Kidney glomerular epithelial cell (primary cell): ENCODE measurements at places on chromosomes 4 and X.

GRCh38 chr4:163072222-163072621, 94.5 kb downstream of the NAF1 start:
- DNase-seq: no peak

- DNase-seq: no peak
Measured at GRCh38 chr4:185734214-185734613, 77.8 kb downstream of the SORBS2 start.

GRCh38 chrX:15345976-15346375, 10.7 kb upstream of the PIGA start:
- DNase-seq: no peak

DNA sequence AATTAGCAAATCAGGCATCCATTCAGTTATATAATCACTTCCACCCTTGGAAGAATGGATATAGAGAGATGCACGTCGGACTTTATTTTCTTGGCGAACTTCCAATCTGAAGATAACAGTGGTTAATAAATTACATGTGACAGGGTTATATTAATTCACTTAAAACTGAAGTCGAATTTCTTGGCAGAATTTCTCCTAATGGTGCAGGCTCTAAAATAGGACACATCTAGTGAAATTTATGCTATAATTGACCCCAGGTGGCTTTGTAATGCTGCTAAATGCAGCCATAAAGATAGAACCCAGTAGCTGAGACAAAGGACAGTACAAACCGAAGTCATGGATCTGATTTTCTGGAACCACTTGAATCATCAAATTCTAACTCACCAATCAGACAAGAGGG, 20.8 kb upstream of the SLC10A4 start:
- DNase-seq: no peak

- DNase-seq: no peak
Measured at GRCh38 chr4:8647626-8648025, 55.1 kb downstream of the CPZ start.

DNA sequence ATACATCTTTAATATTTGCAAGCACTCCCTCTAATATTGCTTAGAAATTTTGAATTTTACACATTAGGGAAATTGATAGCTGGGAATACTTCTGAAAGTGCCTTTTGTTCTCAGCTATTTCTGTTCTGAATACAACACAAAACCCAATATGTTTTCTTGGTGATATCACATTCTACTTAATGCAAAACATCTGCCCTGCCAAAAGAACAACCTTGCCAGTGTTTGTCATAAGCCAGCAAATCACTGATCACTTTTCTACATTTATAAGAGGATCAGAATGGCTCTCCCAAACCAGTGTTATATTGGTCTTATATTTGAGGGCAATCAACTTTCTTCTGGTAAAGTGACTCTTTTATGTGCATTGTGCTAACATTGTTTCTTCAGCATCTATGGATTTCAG, 126.8 kb upstream of the APOOL start:
- no peak for DNase-seq

DNA sequence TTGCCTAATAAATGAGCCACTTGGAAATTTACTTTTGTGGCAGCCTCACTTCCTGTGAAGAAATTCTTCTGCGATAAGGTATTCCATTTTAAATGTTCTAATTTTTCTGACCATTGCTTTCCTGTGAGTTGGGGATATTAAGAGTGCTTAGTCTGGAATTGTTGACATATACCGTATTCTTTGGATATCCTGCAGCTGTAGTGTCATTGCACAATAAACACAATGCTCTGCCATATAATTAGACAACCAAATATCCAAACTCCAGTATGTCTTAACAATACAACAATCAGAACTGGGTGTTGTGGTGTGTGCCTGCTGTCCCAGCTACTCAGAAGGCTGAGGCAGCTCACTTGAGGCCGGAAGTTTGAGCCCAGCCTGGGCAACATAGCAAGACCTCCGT, 99.4 kb downstream of the LUZP4 start:
- no peak for DNase-seq

GRCh38 chr4:42350611-42351182, 46.6 kb upstream of the SHISA3 start:
- no peak for DNase-seq

- no peak for DNase-seq
Measured at GRCh38 chr4:17717301-17717700, 64.1 kb downstream of the FAM184B start.

- no peak for DNase-seq
Measured at GRCh38 chr4:2304321-2304876, 42.5 kb upstream of the MXD4 start.

- no peak for DNase-seq
Measured at GRCh38 chr4:114368751-114369150, 229.9 kb upstream of the UGT8 start.

DNA sequence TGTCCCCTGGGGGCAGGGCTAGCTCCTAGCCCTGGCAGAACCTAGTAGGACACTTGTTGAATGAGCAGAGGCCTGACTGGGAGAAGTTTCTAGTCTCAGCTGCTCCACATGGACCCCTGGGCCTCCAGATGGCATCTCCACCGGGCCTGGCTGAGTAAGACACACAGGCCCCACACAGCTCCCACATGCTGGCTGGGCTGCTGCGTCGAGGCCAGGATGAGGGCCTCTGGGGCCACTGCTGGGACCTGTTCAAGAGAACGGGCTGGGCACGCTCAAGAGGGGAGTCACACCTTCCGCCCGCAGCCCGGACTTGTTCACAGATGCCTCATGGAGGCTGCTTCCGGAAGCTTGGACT, 4.2 kb upstream of the HGFAC start:
- no peak for DNase-seq

- no peak for DNase-seq
Measured at GRCh38 chr4:25856756-25857155, 6.0 kb downstream of the SEL1L3 start.

GRCh38 chr4:88275516-88275915, 8.8 kb downstream of the PPM1K start:
- no peak for DNase-seq

- no peak for DNase-seq
Measured at GRCh38 chrX:130884627-130885026, 18.4 kb downstream of the ENOX2 start.

DNA sequence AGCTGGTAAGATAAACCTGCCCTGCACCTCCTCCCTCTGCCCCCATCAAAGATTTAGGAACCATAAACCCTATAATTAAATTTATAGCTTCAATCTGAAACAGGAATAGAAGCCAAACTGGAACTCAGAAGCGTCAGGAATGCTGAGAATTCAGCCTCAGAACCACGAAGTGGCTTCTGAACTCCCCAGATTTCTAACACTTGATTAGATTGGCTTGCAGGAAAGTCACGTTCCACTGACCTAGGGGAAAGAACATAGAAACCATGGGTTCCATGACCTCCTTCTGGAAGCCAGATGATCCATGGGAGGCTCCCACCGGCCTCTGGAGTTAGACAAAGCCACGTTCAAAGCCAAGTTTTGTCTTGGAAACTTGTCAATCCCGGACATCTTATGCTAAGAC, 356.5 kb downstream of the MID1IP1 start:
- DNase-seq: no peak

DNA sequence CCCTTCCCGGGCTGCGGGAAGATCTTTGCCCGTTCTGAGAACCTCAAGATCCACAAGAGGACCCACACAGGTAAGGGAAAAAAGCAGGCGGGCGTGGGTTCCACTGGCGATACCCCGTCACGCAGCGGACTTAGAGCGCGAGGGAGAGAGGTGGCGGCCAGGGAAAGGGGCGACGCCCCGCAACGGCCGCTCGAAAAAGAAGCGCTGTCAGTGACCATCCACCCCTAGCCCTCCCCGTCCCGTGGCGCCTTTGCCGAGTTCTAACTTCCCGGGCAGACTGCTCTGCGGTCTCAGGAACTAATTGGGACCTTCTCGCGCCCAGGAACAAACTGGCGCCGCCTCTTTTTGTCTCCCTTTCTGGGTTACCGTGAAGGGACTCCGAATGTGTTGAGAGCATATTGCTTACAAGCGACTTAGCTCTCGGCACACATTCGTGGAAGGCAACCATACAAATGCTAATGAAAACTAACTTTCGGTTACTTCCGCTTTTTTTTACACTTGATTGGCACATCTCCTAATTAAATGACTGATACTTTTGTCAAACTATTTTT, 1.8 kb downstream of the ZIC3 start:
- DNase-seq: no peak

DNA sequence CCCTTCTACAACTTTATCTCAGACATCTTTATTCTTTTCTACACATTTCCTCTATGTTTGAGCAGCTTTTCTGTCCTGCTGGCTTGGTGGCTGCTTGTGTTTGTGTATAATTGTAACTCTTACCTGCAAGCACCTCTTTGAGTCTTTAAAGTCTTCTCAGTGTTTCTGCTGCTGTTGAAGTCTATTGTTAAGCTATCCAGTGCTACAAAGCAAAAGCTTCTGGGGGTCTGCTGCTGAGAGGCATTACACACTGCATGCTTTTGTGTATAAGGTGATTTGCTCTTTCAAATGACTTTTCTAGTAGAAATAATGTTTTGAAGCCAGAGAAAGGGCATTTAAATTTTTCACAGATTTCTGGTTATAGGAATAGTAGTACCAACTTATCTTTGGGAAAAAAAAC, 241.8 kb downstream of the DTHD1 start:
- DNase-seq: no peak

DNA sequence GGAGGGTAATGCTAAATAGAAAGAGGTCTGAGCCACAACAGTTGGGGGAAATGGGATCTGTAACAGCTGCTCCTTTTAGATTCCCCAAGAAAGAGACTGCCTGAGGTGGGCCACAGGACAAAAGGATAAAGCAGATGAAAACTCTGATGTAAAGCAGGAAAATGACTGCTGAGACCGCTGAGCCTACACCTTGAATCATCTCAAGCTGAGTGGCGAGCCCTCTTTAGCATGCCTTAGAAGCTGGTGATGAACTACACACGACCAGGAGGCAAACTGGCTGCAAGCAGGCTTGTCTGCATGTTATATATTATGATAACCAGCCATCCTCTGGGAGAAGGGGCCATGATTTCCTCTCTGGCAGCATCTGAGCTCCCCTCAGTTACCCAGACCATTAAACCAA, 88.4 kb downstream of the TTC29 start:
- DNase-seq: no peak

DNA sequence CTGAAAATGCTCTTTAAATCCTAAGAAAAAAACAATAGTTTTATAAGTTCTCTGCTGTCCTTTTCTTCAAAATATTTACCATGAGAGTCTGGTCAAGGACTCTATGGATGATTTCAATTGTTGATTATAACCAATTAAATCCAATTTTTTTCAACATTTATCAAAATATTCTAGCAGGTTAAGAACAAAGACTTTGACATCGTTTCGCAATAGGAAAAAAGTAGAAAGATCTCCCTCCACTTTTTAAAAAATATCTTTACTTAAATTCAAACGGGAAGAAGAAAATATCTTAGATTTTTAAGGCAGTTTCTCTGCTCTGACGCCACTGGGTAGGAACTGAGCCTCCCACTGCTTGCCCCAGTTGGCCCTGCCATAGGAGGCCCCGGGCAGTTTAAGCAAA, 44.7 kb upstream of the TMEM154 start:
- no peak for DNase-seq

DNA sequence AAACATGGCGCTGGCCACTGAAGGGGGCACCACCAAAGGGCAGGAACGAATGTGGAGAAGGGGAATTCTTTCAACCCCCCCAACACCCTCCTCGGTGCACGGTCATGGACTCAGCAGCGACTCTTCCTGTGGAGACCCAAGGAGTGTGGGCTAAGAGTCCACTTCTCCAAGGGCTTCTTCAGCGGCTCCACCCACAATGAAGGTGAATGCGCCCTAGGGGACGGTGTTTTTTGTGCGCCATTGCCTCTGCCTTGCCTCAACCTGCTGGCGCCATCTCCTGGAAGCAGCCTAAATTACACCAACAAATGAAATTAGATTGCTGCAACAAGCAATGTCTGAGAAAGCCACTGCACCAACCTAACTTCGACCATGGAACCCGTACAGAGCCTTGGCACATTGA, 169.2 kb upstream of the MAGEB18 start:
- peak; percentile 0 for DNase-seq

GRCh38 chr4:153232768-153233167, 28.5 kb downstream of the TRIM2 start:
- DNase-seq: no peak

DNA sequence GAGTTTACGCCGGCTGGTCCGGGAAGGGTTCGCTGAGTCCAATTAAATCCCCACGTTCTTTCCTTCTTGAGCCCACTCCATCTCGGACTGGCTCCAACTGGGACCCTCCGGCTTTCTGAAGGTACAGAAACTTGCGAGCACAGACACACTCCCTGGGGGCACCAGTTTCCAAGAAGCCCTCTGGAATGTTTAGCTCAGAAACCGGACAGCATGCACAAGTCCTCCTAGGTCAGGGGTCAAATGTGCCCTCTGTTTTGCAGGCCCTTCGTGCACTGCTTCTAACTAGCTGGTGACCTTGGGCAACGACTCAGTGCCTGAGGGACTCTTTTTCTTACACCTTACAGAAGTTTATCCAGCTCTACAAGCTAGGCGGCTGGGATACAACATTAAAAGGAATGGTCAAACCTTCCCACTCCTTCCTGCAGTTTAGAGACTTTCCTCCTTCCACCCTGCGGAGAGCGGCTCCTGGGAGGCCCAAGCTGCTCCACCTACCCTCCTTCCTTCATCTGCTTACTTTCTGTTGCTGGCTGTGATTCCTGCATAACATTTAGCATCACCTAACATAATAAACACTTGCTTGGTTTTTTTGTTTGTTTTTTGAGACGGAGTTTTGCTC, 275.5 kb downstream of the BCOR start:
- no peak for DNase-seq

DNA sequence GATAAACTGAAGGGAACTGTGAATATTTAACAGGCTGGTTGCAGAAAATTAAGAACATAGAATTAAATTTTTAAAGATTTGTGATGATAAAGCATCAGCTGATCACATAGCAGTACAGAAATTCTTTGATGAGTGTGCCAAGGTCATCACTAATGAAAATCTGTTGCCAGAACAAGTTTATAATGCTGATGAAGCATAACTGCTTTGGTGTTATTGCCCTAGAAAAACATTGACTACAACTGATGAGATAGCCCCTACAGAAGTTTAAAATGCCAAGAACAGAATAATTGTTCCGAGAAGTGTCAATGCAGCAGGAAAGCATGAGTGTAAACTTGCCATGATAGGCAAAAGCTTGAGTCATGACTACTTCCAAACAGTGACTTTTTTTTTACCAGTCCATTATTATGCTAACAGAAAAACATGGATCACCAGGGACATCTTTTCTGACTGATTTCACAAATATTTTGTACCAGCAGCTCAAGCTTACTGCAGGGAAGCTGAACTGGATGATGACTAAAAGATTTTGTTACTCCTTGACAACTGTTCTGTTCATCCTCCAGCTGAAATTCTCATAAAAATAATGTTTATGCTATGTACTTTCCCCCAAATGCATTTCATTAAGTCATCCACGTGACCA, 1136.6 kb downstream of the FAT4 start:
- no peak for DNase-seq

DNA sequence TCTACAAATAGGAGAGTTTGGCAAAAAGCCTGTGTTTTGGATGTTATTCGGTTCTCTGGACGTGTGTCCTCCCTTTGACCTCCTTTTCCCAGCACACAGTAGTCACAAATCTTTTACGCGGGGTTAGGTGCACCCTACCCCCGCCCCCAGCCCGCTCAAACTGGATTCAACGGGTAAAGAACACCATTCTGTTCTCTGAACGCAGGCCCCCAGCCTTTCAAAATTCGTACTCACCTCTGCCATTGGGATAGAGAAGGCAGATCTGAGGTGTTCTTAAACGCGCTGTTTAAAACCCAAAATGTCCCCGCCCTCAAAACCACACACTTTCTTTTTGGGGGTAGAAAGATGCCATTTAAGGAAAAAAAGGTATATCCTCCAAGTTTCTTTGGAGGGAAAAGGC, 2.7 kb downstream of the LEF1 start:
- DNase-seq: no peak
